Activated naive CD8-positive, alpha-beta T cell treated with anti-CD3 and anti-CD28 coated beads, Interleukin-2, amount 50 U/mL, for 24 hours (primary cell): ENCODE measurements at places on chromosomes 16 and 17.

GRCh38 chr16:30009990-30010843 is 610 bp downstream of the DOC2A start:
- DNase-seq = no peak

GRCh38 chr17:64443086-64443760 is 5.7 kb upstream of the MILR1 start:
- DNase-seq = no peak

DNA sequence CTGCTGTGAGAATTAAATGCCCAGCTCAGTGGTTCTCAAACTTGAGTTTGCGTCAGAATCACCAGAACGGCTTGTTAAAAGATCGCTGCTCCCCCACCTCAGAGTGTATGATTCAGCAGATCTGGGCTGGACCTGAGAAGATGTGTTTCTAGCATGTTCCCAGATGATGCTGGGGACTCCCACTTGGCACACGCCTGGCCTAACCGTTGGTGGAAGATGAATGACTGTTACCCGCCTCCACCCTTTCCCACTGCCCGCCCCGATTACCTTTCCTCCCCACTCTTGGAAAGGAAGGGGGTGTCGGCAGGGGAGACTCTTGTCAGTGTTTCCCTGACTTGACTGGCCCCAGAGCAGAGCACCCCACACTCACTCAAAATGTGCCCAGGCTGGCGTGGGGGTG is 29.3 kb upstream of the ABCC3 start:
- DNase-seq = no peak

DNA sequence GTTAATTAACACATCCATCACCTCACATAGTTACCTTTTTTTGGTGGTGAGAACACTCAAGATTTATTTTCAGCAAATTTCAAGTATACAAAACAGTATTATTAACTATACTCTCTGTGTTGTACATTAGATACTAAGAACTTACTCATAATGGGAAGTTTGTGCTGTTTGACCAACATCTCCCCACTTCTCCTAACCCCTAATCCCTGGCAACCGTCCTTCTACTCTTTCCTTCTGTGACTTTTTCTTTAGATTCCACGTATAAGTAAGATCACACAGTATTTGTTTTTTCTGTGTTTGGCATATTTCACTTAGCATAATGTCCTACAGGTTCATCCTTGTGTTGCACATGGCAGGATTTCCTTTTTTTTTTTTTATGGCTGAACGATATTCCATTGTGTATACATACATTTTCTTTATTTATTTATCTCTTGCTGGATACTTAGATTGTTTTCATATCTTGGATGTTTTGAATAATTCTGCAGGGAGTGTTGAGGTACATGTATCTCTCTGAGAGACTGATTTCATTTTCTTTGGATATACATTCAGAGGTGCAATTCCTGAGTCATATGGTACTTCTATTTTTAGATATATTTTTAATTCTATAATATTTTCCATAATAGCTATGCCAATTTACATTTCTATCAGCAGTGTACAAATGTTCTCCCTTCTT is 19.0 kb downstream of the PPM1D start:
- no peak for DNase-seq

DNA sequence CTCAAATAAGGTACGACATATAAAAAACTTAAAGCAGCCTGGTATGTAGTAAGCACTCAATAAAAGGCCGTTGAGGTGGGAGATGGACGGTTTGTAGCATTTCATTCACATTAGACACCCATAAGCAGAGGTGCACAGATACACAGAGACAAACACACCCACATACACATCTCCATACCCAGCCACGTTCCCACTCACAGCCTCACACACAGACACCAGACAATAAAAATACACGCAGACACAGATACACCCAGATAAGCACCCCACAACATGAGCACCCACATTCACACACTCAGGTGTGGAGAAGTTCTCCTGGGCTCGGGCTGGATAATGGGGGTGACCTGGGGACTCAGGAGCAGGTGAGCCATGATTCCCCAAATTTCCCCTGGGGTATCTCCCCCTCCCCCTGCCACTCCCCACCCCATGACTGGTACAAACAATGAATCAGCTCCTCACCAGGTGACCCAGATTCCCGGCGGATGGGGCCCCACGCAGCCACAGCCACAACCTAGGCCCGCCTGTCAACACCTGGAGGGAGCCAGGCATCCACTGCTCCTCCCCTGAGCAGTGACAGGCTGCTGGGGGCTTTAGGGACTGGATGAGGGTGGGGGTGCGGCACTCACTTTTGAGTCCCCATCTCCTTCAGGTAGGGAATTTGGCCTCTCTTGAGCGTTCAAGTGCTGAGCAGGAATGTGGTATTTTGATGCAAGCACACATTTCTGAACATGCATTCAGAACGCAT is 2.7 kb downstream of the DLX3 start:
- DNase-seq = no peak

- no peak for DNase-seq
These were observed 207.6 kb downstream of the CEP112 start for GRCh38 chr17:65984299-65984698.

- DNase-seq = no peak
These were observed 15.4 kb upstream of the DHRS13 start for GRCh38 chr17:28918295-28918694.

DNA sequence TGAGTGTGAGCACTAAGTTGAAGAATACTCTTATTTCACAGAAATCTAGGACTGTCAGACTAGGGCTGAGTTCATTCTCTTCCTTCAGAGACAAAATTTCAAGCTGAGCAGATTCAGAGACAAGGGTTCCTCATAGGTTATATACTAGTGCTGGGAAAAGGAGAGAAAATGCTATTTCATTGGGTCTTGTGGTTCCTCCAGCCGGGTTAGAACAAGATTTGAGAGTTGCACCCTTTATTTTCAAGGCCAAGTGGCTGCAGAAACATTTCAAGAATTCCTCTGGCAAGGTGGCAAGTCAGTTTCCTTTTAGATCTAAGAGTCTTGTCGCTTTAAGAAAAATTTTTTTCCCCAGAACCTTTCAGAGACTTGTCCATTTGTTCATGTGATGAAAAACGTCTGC is 6.8 kb downstream of the THUMPD1 start:
- no peak for DNase-seq

GRCh38 chr16:57253466-57253865 is 8.4 kb downstream of the ARL2BP start:
- no peak for DNase-seq

DNA sequence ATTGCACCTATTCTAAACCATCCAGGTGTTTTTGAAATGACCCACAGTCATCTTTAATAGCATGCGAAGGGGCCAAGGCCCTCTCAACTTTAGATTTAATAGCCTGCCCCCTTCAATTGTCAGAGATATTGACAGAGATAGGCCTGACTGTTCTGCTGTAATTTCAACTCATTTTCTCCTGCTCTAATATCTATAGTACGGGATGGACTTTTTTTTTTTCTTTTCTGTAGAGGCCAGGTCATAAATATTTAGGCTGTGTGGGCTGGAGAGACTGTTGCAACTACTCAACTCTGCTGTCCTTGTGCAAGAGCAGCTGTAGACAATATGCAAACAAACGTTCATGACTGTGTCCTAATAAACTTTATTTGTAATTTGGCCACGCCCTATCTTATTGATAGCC is 24.7 kb upstream of the KRT20 start:
- DNase-seq = no peak

- no peak for DNase-seq
These were observed 192.6 kb upstream of the PSMD7 start for GRCh38 chr16:74104022-74104421.

- DNase-seq = no peak
These were observed 292.0 kb upstream of the TOM1L1 start for GRCh38 chr17:54608634-54609155.

- peak; percentile 68 for DNase-seq
These were observed 4.0 kb upstream of the IL17C start for GRCh38 chr16:88634141-88634993.

GRCh38 chr17:9893411-9894012 is 11.6 kb downstream of the RCVRN start:
- DNase-seq = no peak

DNA sequence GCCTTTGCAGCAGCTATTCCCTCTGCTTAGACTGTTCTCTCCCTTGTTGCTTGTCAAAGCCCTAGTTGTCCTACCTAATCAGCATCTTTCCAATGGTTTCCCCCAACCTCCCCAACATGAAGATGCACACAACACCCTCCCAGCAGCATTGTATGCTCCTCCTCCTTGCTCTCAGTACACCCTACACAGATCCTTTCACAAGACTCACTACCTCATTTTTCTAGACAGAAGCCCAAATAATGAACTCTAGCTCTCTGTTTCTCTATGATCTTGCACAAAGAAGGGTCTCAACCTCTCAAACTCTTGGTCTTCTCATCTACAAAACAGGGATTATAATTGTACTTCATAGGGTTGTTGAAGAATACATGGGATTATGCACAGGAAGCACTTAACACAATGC is 19.4 kb downstream of the PSME3IP1 start:
- DNase-seq = no peak

- no peak for DNase-seq
These were observed 14.7 kb downstream of the CEP20 start for GRCh38 chr16:15873737-15874136.

- DNase-seq = no peak
These were observed 53.0 kb upstream of the MNT start for GRCh38 chr17:2453866-2454265.

DNA sequence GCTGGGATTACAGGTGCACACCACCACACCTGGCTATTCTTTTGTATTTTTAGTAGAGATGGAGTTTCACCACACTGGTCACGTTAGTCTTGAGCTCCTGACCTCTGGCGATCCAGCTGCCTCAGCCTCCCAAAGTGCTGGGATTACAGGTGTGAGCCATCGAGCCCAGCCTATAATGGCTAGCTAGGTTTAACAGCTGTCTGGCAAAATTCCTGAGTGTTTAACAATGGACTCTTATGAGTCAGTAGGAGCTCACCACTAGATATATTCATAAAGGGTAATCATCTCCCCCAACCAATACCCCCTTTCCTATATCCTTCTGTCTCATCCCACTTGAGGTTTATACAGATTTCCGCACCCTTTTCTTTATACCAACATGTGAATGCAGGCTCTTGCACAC is 91.5 kb upstream of the CDH13 start:
- DNase-seq = no peak

GRCh38 chr17:15918661-15919259 is 26.2 kb upstream of the ADORA2B start:
- no peak for DNase-seq

GRCh38 chr16:64346080-64346479 is 775.8 kb downstream of the CDH11 start:
- no peak for DNase-seq

- DNase-seq = no peak
These were observed 53.9 kb upstream of the CRISPLD2 start for GRCh38 chr16:84765616-84766580.

- no peak for DNase-seq
These were observed 9.4 kb downstream of the CMIP start for GRCh38 chr16:81454044-81454443.

GRCh38 chr17:54153423-54153822 is 330.7 kb downstream of the KIF2B start:
- no peak for DNase-seq

DNA sequence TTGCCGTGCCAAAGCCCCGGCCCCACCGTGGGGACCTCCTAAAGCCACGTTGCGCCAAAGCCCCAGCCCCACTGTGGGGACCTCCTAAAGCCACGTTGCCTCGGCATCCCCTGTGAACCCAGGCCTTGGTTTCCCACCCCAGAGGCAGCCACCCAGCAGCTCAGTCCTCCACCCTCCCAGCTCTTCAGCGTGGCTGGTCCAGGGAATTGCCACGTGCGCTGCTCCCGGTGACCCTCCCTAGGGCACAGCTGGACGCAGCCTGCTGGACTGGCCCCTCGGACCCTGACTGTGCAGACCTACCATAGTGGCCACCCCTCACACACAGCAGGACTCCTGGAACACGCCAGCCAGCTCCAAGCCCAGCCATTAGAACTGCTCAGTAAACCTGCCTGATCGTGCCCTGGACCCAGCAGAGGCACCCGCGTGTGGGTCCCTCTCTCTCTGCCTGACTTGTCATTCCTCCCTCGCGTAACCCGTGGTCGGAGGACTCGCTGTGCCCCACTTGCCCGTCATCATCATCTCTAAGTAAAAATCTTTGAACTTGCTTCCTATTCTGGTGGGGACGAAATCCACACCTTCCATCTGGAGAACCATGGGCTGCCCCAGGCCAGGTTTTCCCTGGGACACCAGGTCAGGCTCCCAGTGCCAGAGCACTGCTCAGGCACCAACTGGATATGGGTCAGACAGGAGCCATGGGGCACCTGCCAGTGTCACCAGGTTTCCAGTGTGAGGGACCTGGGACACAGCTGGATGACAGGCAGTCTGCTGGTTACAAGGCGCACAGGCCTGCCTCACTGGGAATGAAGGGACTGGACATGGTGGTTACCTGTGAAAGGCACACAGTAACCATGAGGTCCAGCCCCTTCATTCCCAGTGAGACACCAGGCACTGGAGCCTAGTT is 5.6 kb downstream of the CIAO3 start:
- DNase-seq = no peak

DNA sequence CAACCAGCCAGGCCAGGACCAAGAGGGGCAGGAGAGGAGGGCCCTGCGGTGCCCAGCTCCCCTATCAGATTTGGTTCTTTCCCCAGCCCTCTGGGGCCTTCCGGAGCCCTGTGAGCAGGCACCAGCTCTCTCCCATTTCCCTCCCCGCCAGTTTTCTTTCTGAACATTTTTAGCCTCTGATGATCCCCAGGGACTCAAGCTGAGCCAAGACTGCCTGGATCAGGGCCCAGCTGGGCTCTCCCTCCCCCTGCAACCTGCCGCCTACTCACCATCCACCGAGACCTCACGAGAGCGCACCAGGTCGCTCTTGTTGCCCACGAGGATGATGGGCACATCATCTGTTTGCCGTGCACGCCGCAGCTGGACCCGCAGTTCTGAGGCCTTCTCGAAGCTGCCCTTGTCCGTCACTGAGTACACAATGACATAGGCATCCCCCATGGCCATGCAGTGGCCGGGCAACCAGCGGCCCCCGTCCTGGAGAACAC is 2.0 kb downstream of the RRAD start:
- no peak for DNase-seq

DNA sequence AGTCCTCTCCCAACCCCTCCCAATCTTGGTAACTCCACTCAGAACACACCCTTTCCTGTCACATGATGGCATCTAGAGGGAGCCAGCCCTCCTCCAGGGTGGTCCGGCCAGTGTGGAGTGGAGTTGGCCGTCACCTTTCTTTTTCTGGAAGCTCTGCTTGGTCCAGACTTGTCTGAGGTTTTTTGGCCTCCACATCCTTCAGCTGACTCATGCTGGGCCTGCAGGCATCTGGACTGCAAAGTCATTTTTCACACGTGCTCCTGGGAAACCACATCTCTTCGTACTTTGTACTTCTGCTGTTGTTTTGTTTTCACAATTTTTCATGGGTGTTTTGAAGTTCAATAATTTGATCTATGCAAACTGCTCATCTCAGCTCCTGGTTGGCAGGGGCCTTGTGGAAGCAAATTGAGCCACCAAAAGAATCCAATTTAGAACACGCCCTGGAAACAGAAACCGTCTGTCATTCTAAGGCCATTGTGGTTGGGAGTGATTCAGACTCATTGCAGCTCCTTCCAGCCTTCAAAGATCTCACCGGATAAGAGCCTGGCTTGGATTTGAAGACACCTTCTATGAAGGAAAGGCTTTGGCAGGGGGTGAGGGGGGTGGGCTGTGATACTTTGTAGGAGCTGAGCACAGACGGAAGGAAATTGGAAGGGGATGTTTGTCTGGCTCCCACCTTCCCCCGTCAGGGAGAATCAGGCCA is 42.4 kb upstream of the NF1 start:
- DNase-seq = no peak

GRCh38 chr17:76538281-76538931 is 897 bp upstream of the CYGB start:
- DNase-seq = no peak
